ENCODE measurements at places on chromosomes 3 and 15.
A peak's percentile ranks its signal among the peaks of the same experiment; 100 is the strongest.

DNA sequence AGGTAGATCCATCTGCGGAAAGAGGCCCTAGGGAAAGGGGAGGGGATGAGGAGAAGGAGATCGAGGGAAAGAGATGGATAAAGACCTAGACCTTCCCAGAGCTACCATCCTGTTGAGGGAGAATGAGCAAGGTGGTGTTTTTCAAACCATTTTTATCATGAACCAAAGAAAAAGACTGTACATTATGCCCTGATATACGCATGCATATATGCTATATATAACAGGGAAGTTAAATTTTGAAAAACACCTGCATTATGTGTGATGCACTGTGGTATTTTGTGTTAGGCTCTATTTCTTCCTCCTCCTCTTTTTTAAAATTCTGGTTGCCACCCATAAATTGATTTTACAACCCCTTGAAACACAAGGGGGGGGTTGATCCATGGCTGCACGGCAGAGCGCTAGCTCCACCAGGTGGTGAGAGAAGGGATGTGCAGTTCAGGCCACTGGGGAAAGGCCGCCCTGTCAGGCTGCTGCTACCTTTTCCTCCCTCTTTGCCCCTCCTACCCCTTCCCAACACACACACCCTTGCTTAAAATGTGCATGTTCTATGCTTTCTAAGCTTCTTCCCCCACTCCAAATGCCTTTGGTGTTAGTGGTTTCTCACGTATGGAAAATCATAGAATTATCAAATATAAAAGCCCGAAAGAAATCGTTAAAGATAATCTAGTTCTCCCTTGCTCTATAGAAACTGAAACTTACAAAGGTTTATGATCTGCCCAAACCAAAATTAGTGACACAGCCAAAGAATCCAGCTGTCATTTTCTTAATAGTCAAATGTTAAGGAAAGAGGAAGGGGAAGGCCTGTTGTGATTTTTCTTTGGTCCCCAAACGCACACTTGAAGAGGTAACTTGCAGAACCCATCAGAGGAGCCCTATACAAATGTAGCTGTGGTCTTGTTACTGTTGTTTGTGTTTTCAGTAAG lies 262.0 kb upstream of the UMPS start:
- peak; percentile 3 for DNase-seq

- no peak for DNase-seq
Measured at GRCh38 chr3:71542521-71543370, 40.8 kb downstream of the FOXP1 start.

DNA sequence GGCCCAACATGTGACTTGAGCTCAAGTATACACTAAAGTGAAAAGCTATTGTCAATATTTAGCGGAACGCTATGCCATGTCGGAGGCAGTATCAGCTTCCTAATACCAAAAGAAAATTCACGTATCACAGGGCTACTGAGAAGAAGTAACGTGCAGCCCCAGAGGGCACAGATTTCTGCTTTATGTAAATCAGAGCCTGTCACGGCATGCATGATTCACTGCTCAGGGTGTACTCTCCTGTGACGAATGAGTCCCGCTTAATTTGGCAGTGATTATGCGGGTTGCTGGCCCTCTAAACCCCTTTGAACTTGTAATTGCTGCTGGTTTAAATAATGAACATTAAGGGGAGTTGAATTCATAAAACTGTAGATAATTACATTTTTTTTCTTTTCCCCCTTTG lies 85.3 kb downstream of the MEIS2 start:
- DNase-seq: no peak

GRCh38 chr3:80010021-80010571 lies 242.3 kb upstream of the ROBO1 start:
- no peak for DNase-seq

GRCh38 chr3:161500068-161500796 lies 3.6 kb downstream of the OTOL1 start:
- no peak for DNase-seq

GRCh38 chr15:66006986-66007385 lies 137.7 kb downstream of the RAB11A start:
- DNase-seq: no peak

DNA sequence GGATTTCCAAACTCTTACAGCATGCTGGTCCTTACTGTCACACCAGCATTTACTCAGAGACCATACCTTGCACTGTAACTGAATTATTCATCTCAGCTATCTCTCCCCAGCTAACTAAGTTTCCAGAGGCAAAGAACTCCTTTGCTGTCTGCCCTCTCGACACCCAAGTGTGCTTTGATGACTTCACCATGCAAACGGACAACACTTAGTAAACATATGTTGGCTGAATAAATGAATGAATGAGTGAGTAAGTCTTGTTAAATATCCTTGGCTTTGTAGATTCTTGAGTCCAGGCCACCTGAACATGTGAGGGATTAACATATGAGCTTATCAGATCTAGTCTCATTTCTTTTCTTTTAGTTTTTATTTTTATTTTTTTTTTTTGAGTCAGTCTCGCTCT lies 138.2 kb downstream of the PLD1 start:
- no peak for DNase-seq

DNA sequence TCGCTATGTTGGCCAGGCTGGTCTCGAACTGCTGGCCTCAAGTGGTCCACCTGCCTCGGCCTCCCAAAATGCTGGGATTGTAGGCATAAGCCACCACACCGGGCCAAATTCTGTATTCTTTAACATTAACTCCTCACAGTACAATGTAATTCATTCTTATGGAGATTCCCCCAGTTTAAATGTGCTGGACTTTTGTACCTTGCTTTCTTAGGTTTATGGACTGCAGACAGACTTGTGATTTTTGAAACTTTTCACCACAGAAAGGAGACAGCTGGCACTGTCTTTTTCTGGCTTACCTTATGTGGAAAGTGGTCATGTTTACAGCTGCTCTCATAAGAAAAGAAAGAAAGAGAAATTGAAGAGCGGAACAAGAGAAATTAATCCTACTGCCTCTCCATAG lies 103.8 kb downstream of the IQCH start:
- DNase-seq: no peak

DNA sequence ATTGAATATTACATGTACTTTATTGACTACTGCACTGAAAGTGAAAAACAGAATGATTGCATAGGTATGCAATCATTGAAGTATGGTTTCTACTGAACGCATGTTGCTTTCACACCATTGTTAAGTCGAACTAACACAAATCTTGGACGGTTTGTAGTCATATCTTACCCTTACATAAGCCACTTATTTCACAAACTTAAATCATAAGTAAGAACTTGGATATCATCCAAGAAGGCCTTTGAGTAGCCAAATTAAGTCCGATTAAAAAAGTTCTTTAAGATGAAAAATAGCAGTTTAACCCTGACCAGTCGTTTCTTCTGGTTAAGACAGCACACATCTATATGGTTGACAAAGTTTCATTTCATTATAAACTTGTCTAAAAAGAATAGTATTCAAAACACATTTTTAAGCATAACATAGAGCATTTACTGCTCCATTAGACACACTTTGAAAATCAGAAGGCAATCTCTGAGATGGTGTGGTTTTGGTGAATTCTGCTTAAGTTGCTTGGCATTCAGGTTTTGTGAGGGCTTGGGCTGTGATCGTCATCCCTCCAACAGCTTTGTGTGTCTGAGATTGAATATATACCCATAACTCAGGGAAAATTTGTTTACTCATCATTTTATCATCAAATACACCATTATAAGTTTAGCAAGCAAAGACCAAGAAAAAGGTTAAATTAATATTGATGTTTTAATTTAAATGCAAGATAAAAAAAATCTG lies 92.2 kb downstream of the NFKBIZ start:
- no peak for DNase-seq

- DNase-seq: no peak
Measured at GRCh38 chr15:77033729-77034671, 36.9 kb downstream of the TSPAN3 start.

GRCh38 chr3:77081240-77081661 lies 41.4 kb downstream of the ROBO2 start:
- DNase-seq: no peak

DNA sequence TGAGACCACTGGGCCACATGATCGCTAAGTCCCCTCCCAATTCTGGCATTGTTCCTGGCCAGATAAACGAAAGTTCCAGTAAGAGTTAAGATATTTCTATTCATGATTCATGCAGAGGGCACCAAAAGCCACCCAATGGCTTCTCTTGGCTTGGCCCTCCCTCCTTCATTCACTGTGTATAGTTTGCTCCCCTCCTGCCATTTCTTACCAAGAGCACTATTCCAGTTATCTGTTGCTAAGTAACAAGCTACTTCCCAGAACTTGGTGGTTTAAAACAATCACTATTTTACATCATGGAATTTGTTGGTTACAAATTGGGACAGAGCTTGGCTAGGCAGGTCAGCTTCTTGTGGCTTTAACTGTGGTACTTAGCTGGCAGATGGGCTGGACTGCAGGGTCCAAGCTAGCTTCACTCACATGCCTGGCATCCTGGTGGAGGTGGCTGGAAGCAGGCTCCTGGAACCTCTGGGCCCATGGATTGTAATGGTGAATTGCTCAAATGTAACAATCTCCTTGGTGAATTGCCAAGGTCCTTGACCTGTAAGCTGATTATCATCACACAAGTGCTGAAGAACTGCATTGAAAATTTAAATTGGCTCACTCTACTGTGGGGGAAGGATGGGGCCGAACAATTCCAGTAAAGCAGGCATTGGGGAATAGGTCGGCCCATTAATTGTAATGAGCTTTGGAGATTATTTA lies 16.6 kb downstream of the EAF1 start:
- DNase-seq: no peak

DNA sequence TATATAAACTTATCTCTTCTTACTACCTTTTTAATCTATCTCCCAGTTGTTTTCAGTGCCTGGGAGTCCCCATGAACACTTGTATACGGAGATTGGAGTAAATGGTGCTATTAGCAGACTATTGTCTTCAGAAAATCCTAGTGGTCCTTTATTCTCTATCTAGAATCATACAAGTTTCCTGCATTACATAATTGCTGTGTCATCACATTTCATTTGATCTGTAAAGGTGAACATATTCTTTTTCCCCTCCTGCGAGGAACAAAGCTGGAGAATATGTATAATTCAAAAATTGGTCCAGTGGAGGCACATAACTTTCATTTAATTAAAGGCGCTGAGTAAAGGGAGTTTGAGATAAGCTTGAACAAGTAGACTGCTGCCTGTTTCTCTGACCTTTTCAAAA lies 324.8 kb downstream of the FEZF2 start:
- no peak for DNase-seq

- no peak for DNase-seq
Measured at GRCh38 chr15:72135719-72136118, 17.5 kb downstream of the SENP8 start.

GRCh38 chr3:37223141-37223558 lies 48.8 kb upstream of the LRRFIP2 start:
- no peak for DNase-seq

DNA sequence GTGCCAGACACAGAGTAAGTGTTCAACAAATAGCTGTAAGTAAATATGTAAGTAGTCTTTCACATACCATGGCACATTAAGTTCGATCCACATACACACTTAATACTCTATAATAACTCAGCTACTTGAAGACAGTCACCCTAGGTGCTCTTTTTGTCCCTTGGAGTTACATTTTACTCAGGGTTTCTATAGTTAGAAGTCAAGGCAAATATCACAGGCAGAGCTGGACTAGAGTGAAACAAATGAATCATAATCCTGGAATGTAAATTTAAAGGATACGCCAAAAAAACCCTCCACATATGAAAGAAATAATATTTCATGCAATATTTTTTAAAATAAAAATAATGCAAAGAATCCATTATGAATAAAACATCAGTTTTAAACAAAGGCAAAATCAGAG lies 461.8 kb downstream of the MAGI1 start:
- DNase-seq: no peak

GRCh38 chr3:24110051-24110450 lies 165.0 kb downstream of the NR1D2 start:
- DNase-seq: no peak

DNA sequence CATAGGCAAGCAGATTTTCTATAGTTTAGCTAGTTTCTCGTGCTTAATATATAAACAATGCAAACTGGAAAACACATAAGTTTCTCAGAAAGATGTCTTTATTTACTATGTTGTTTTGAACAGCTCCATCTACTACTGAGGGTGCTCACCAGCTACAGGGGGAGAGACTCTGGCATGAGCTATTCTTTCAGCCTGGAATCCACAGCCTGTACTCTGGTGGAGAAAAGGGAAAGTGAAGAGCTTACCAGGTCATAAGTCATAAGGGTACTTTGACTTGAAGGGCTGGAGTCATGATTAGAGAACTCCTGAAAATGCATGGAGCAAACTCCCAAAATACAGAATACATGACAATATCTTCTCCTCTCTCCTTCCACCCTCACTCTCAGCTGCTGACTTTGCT lies 4.4 kb upstream of the AVEN start:
- no peak for DNase-seq

DNA sequence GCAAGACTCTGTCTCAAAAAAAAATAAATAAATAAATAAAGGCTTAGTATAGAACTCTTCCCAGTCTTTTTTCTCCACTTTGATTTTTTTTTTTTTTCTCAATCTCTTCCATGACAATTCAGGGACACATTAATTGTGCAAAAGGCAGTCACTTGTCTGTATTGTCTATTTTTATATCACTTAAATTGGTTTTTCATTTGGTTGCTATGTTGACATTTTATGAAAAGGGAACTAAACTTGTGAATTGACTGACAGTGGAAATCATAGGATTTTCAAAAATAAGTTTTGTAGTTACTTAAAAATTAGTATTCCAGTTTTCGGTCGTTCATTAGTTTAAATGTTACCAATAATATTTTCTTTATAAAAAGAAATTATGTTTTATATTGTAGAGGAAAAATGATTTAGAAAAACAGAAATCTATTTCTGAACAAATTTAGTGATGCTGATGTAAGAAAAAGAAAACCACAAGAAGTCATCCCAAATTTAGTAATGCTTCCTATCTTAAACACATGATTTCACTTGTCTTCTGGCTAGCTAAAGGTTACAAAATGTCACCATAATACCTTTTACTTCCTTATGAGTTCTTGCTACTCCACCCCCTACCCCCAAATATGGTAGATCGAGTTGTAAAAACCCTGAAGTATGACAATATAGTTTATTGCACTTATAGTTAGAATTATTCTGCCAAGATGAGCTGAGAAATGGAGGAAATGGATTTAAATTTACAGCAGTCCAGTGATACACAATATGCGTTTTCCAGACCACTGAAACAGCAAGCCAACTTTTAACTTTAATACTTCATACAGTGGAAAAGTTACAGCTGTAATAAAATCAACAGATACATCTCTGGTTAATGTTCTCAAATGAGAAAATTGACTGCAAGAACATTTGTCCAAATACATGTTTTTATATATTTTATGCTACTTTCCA lies 37.0 kb downstream of the PPARG start:
- DNase-seq: no peak

GRCh38 chr3:184491867-184492615 lies 69.5 kb upstream of the EPHB3 start:
- DNase-seq: no peak

Data from stimulated activated CD8-positive, alpha-beta memory T cell treated with anti-CD3 and anti-CD28 coated beads, Interleukin-2, amount 100 ng/mL, for 48 hours (primary cell).